ENCODE measurements at places on chromosomes 12 and 14.

GRCh38 chr14:23123419-23123818, 4.4 kb upstream of the CEBPE start:
- DNase-seq = no peak

DNA sequence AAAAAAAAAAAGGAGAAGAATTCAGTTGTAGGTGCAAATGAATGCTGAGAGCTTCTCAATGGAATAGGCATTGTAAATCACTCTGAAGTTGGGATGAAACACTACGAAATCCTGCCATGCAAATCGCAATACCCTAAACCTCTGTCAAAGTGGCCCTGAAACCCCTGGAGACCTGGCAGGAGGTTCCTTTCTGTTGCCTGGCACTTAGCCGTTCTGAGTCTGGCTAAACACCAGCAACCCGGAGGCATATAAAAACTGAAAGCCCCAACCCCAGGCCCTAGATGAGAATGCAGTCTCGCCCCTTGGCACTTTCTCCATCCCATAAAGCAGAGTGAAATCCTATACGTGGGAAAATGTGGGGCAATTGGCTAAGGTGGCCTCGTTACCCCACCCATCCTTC, 151.5 kb upstream of the PARP11 start:
- DNase-seq = no peak

DNA sequence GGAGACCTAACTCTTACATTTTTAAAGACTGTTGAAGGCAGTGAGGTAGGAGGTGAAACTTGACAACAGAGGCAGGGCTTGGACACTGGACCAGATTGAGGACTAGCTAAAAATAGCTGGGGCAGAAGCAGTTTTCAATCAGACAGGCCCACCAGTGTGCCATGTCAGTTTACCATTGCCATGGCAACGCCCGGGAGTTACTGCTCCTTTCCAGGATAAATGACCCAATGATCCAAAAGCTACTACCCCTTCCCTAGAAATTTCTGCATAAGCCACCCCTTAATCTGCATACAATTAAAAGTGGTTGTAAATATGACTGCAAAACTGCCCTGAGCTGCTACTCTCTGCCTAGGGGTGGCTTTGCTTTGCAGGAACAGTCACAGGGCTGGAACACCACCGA, 53.2 kb upstream of the PKP2 start:
- no peak for DNase-seq

DNA sequence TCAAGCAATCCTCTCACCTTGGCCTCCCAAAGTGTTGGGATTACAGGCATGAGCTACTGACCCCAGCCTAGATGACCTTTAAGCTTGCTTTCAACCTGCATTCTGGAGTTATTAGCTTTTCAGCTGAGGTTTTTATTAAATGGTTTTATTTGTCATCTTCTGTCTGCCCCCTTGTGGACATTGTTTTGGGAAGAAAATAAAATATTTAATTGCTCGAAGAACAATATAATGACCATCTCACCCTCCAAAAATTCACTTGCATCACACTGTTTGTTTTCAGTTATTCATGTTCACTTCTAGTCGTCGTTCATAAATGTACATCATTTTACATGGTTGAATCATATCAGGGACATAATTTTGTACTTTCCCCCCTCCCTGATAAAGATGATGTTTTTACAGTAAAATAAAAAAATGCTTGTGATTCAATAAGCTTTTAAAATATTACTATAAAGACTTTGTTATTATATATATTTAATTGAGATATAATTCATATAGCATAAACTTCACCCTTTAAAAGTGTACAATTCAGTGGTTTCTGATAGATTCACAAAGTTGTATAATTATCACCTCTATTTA, 10.1 kb upstream of the SPATS2 start:
- no peak for DNase-seq

DNA sequence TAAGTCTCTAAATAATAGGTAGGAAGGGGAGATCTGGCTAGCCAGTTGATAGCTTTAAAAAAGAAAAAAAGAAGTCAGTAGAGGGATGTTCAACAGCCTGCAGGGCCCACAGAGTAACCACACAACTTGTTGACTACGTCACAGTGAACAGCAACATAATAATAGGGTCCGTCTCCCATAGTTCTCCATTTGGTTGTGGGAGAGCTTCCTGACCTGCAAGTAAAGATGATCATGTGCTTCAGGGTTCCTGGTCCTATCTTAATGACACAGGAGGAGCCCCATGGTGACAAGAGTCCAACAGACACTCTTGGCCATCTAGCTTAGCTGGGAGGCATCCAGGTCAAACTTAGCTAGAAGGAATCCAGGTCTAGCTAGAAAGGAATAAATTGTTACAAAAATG, 36.2 kb downstream of the FGD6 start:
- DNase-seq = no peak

DNA sequence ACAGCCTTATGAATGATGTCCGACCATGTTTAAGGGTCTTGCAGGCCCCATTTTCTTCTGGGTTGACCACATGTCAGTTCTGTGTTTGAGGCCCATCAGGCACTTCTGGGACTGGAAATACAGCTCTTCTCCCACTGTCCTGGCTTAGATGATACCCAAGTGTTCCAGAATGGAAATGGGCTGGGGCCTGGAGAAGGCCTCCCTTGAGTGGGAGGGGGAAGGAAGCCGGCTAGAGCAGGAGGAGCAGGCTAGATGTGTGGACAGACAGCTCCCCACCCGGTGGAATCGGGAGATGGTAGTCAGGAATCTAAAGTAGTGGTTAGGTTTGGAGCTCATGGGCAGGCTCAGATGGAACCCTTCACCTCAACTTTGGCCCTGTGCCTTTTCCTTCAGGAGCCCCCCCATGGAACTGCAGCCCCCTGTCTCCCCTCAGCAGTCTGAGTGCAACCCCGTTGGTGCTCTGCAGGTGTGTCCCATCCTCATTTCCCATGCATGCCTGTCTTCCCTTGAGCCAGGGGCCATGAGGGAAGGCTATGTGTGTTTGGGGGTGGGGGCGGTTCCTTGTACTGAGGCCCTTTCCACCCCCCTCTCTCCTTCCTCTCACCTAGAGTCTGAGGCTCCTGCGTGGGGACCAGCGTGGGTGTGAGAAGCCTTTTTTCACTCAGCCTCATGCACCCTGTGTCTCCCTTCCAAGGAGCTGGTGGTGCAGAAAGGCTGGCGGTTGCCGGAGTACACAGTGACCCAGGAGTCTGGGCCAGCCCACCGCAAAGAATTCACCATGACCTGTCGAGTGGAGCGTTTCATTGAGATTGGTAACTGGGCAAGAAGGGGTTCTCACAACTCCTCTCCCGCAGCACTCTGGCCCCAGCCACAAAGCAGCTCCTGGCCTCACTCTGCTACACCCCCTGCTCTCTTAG, 3.0 kb downstream of the NPFF start:
- DNase-seq = no peak

DNA sequence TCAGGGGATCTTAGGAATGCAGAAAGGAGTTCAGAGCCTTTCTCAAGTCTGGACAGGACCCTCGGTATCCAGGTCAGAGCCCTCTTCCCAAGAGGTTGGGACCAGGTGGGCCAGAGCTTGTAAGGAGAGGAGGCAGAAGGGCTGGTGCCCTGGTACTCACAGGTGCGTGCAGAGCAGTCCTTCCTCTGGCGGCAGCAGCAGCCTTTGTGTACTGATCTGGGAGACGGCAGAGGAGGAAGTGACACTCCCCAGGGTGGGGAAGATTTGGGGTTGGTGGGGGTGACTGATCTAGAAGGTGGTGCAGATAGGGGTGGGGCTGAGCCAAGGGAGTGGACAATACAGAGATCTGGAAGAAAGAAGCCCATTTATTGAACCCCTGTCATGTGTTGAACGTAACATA, at the start of gene ITGB7:
Gene ITGB7, minus strand, starts transcription at position 210 of the 400 bp plus-strand sequence. CDS start 6,808 bp downstream, outside the sequence.
- peak; percentile 48 for DNase-seq

GRCh38 chr14:102094101-102094500, 7.3 kb upstream of the HSP90AA1 start:
- DNase-seq = no peak

- no peak for DNase-seq
These were observed 294.8 kb upstream of the TMPO start for GRCh38 chr12:98220636-98221035.

GRCh38 chr14:24434676-24435075, 4.9 kb downstream of the KHNYN start:
- DNase-seq = no peak

GRCh38 chr12:85955127-85955526, 81.0 kb downstream of the NTS start:
- no peak for DNase-seq

DNA sequence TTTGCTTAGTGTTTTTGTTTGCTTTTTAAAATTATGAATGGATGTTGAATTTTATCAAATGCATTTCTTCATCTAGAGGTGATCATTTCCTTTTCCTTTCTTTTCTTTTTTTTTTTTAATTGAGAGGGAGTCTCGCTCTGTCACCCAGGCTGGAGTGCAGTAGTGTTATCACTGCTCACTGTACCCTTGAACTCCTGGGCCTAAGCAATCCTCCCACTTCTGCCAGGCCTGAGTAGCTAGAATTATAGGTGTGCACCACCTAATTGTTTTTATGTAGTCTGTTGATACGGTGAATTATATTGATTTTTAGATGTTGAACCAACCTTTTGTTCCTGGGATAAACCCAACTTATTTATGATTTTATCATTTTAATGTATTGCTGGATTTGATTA, 1.5 kb upstream of the CDKL1 start:
- no peak for DNase-seq

DNA sequence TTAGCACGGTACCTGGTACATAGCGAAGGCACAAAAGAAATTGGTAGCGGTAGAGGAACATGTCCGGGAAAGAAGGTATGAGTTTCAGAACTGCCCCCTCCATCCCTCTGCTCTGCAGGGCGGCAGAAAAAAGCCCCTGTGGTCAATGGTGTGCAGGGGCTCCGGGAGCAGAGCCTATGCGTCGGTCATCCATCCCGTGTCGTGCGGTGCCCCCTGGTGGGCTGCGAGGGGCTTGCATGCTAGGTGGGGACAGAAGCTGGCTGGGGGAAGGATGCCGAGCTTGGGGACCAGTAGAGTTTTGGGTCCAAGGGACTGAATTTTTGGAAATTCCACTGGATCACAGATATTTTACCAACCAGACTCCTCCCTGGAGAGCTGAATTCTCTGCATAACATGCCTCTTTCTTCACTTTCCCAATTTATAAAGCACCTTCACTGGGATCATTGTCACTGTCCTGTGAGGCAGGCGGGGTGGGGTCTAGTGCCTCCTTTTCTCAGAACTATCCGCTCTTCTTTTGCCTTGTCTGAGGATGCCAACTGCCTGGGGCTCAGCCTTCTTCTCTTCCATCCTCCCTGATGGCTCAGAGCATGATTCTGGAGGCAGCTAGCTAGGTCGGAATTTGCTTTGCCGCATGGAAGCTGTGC, 148.7 kb downstream of the SMOC1 start:
- peak; percentile 2 for DNase-seq

DNA sequence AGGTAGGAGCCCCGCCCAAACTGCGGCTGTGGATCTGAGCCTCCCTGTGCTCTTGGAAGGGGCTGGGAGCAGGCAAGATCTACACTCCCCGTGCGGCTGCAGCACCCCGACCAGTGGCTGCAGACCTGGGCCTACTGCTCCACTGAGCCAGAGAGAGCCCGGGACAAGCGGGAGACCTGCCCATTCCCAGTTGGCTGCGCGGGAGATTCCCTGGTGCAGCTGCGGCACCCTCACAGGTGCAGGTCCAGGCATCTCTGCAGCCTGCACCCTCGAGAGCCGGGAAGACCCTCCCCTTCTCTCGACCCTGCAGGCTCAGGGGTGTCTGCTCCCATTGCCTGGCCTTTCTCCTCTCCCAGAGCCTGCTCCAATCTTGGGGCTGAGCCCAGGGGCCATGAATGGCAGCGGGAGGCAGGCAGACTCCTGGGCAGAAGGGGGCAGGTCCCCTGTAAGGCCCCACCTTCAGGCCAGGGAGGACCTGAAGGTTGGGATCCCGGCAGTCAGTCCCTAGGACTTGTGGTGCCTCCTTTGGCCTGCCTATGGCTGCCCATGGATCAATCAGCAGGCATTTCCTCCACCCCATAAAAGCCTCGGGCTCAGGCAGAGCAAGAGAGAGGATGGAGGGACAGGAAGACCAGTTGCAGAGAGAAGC, 8.8 kb upstream of the A2M start:
- no peak for DNase-seq

DNA sequence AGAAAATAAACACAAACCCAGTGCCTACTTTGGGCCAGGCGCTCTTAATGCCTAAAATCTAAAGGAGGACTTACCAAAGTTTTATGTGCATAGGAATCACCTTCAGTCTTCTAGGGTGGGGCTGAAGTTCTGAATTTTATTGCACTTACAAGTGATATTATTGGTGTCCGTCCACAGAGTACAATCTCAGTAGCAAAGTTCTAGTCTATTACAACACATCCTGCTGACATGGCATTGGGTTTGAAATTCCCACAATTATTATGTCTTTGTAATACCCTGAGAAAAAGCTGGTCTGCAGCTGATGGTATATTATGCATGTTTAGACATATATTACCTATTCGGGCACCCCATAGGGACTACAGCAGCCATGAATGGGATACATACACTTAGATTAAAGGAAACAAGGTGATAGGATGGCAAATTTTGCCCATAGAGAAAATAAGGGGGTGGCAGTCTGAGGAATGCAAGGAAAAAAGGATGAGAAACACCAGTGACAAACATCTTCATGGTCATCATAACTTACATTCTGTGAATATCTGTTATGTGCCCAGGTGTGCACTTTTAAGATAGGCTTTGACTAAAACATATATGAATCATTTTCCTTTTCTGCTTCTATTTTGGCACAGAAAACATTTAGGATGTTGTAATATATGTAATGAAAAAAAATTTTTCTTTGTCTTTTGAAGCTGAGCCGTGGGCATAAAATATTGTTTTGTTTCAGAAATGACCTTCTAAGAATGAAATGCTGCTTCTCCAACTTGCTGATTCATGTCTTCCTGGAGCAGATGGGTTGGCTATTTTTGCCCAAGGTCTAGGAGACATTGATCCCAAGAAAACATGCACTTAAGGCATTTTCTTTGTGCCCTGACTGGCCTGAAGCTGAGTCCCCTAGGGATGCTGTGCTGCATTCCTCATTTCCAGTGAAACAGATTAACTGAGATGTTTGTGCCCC, 27.2 kb upstream of the ALG10 start:
- DNase-seq = no peak

GRCh38 chr12:13504074-13504473, 307.5 kb downstream of the EMP1 start:
- DNase-seq = no peak

DNA sequence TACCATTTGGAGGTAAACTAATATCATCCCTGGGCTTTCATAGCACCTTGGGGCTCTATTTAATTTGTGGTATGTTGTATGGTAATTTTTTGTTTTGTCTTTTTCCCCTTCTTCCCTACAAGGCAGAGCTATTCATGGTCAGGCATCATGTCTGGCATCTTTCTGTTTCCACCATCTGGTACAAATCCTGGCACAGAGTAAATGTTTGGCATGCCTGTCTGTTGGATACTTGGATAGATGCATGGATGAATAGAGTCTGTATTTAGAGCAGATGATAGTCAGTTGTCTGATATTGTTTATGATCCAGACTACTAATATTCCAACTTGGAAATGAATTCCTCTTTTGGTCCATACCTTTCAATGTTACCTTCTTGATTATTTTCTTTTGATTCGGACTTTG, 139.8 kb downstream of the NEDD1 start:
- no peak for DNase-seq

- no peak for DNase-seq
These were observed 7.6 kb downstream of the SLC38A2 start for GRCh38 chr12:46364777-46365580.

GRCh38 chr12:24584032-24584675, 364.7 kb downstream of the BCAT1 start:
- no peak for DNase-seq

- DNase-seq = no peak
These were observed 68.5 kb downstream of the LIN7A start for GRCh38 chr12:80869264-80869663.

Data from stimulated activated CD4-positive, alpha-beta T cell treated with anti-CD3 and anti-CD28 coated beads, TNF-alpha, amount 100 ng/mL, for 1 hour (primary cell).